ENCODE measurements at places on chromosomes 5 and 9. TPM values are rescaled to one million over a fixed set of nuclear protein-coding genes. Genes with fewer than 3 reads are reported as not detected.

LOX gene
- total RNA-seq = 440 TPM

SLC6A19 gene
- not detected for total RNA-seq

ENTPD8 gene
- not detected for total RNA-seq

FXN gene
- 5.6 TPM for total RNA-seq

SPATA31D4 gene
- total RNA-seq = not detected

SLC9A3 gene
- total RNA-seq = 1.7 TPM

ATG10 gene
- total RNA-seq = 1.8 TPM

NUTM2G gene
- not detected for total RNA-seq

CDC20B gene
- not detected for total RNA-seq

DOCK8 gene
- total RNA-seq = not detected

IRX2 gene
- 38.1 TPM for total RNA-seq

Data from GM23248 (cell line).